Activated T-cell treated with anti-CD3 and anti-CD28 coated beads, Interleukin-2, amount 50 U/mL, for 72 hours (primary cell): ENCODE measurements at places on chromosomes 3 and 15. TPM values are rescaled to one million over a fixed set of nuclear protein-coding genes. Genes with fewer than 3 reads are reported as not detected.
A peak's percentile ranks its signal among the peaks of the same experiment; 100 is the strongest.

- no peak for DNase-seq
Measured at GRCh38 chr3:41518626-41519025, 319.3 kb downstream of the CTNNB1 start.

Gene CSTA
- total RNA-seq: not detected

Gene IL17RE
- total RNA-seq: 0.94 TPM

- no peak for DNase-seq
Measured at GRCh38 chr15:83844742-83845141, 190.8 kb downstream of the ADAMTSL3 start.

- no peak for DNase-seq
Measured at GRCh38 chr3:2656806-2657777, 453.1 kb downstream of the IL5RA start.

- peak; percentile 49 for DNase-seq
Measured at GRCh38 chr15:60507596-60508424, 28.9 kb upstream of the ICE2 start.

DNA sequence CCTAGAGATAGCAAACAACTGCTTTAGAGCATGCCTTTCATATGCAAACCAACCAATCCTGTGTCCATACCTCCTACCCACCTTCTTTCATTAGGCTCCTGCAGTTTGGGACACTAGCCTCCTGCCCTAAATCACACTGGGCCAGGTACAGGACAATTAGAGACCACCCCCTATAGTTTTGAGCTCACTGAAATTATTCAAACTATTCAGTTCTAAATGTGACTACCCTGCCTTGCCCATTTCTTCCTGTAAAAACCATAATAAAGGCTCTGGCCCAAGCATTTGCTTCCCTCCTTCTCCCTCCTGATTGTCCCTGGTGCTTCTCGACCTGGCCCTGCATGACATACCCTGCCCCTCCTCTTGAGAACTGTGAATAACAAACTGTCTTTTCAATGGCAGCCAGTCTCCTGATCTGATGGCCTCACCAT is 31.4 kb upstream of the LRIG1 start:
- no peak for DNase-seq

Gene EPHB3
- 0.12 TPM for total RNA-seq

GRCh38 chr15:97502038-97502437 is 458.5 kb upstream of the ARRDC4 start:
- no peak for DNase-seq

Gene IQCH
- total RNA-seq: 3.7 TPM

Gene BBX
- total RNA-seq: 65.0 TPM

GRCh38 chr3:5006755-5007202 is 27.5 kb downstream of the BHLHE40 start:
- peak; percentile 88 for DNase-seq
